ENCODE measurements at places on chromosomes 4 and X.

DNA sequence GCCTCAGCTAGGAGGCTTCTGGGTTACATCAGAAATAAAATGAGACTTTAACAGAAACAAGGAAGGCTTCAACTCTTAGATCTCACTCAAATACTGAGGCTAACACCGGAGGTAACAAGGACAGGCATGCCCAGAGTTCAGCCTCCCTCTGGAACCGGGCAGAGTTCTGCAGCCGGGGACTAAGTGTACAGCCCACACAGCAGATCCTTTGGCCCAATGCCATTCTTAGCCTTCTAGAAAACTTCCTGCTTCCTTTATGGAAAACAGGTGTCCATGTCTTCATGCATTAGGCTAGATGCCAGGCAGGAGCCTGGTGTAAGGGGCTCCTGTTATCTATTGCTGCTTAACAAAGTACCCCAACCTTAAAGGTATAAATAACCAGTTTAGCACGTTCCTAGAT lies 369.7 kb downstream of the BCOR start:
- no peak for DNase-seq

DNA sequence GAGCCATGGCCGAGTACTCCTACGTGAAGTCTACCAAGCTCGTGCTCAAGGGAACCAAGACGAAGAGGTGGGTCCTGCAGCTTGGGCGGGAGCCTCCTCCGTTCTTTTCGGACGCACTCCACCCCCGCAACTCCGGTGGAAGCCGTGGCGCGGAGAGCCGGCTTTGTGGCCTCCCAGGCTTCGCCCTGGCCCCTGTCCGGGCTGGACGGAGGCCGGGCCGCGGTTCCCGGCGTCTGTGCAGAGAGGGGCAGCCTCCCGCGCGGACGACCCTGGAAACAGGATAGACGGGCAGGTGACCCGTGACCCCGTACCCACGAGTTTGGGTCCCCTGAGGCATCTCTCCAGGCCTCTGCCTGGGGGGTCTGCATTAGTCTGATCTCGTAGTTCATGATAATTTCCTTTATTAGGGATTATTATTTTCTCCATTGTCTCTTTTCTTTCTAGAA lies 356 bp downstream of the FRG1 start:
- DNase-seq: no peak

- DNase-seq: no peak
Measured at GRCh38 chrX:63434665-63435064, 83.5 kb upstream of the SPIN4 start.

DNA sequence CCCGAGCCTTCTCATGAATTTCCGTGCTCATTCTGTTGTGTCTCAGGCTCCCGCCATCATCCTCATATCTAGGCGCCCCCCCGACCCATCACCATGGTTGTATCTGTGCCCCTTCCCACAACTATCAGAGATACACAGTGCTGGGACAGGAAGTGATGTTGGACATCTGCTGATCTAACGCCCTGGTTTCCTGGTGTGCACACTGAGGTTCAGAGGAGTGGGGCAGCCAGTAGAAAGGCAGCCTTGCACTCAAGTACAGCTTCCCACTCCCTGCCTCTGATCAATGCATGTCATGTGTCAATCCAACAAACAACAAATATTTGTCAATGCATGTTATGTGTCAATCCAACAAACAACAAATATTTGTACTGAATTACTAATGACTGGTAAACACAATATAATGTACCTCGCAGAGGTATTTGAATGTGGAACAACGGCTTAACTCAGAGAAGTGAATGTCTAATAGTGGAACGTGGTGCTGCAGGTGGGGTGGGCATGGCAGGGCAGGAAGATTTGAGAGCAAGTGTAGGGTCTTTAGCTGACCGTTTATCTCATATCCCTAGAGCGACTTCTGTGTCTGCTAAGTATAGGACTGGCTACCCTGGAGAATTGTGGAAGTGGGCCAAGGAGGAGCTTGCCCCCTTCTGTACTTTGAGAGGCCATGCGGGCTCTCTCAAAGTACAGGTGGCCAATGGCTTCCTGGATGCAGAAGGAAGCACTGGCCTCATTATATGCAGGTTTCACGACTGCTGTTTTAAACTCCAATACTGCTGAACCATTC lies 10.3 kb upstream of the SEL1L3 start:
- DNase-seq: no peak

DNA sequence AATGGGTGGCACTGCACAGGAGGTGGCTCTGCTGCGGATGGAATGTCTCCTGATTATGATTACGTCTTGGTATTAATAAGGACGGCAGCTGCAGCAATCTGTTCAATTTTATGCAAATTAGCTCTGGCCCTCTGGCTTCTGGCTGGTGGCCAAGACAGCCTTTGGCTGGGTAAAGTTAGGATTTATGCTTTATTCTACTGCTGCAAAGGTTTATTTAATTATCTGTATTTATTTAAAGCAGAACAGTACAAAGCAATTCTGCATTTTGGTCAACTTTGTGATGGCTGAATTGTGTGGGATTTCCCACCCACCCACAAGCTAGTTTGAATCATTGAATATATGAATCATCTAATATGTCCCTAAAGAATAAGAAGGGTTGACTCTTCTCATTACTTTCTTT lies 745.6 kb upstream of the FAM241A start:
- peak; percentile 62 for DNase-seq

DNA sequence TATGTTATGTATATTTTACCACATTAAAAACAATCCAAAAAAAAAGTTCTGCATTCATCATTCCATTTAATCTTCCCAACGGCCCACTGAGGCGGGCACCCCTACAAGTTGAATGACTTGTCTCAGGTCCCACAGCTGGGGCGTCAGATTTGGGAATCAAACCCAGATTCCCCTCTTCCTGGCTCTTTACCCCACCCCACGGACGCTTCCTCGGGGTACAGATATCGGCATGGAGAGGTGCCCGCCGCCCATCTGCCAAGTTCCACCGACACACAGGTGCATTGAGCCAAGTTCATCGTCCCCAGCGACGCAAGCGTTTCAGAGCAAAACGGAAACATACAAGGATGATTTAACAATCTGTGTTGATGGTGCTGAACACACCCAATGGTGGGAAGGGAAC lies 36.9 kb upstream of the MAN2B2 start:
- DNase-seq: no peak
